Omental fat pad (tissue), 4 donors: ENCODE measurements at places on chromosomes 5 and 9.

- DNase-seq = no peak
Observed at GRCh38 chr5:55411876-55412275, 104.1 kb downstream of the MTREX start.

- DNase-seq = no peak
Observed at GRCh38 chr5:2877522-2877921, 126.0 kb upstream of the IRX2 start.

- no peak for DNase-seq
Observed at GRCh38 chr5:55600497-55601203, 65.9 kb upstream of the PLPP1 start.

- no peak for DNase-seq
Observed at GRCh38 chr9:77462066-77462465, 186.1 kb downstream of the GNA14 start.

DNA sequence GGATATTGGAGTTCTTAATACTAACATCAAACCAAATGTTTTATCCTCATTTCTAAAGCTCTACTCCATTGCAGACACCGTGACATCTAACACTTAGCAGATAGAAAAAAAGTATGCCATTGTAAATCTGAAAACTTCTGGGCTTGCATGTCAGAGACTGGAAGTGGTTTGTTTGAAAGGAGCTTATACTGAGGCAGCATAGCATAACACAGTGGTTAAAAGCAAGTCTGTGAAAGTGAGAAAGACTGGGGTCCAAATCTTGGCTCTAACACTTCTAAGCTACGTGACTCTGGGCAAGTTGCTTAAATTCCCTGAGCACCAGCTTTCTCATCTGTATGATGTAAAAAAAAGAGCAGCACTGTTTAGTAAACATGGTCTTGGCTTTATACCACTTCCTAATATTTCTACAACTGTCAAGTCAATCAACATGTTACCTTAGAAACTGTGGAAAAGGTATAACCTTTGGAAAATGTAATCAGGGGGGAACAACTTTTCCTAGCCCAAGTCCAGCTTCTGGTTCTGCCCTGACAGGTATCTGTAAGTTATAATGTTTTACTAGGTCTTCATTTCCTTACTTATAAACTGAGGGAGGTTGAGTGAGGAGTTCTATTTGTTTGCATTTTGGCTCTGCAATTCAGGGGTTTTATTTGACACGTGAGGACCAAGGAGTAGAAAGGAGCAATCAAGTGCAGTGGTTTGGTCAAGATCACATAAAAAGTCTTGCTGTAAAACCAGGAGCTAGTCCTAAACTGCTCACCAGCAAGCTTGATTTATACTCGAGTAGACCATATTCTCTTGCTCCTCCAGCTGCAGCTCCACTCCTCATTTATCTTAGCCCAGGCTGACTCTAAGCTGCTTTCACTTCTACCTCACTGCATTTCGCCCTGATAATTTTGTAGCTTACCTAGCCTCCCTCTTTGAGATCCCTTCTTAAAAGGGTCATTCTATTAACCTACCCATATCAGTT, 541.0 kb downstream of the RAB3C start:
- no peak for DNase-seq

DNA sequence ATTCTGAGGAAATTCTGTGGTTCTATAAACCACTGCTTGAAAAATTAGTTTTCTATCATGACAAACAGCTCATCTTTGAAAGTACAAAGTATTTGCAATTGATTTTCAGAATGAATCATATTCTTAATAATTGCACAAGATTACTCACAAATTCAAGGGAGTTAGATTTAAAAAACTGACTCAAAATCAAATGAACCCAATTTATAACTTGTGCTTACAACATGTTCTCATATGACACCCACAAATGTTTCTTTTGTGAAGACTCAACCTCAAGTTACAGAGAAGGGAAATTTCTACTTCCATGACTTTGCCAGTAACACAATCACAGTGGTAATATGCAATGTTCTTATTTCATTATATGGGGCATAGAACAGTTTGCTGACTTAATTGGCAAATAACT, 272.0 kb upstream of the ACTBL2 start:
- DNase-seq = no peak

DNA sequence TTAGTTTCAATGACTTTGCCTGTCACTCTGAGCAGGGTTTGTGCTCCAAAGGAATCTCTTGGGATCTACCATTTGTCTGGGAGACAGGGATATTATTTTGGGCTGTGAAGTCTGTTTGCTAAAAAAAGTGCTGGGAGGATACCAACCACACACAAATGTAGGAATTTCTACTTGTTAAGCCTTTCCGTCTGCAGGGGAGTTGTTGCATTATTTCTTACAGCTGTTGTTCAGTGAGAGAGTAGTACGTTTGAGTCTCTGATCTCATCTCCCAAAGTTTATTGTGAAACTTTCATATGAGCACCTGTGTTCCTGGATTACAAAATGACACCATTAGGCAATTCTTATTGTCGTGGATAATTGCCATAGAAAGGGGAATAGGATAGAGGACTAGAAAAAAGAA, 78.3 kb upstream of the SEMA6A start:
- no peak for DNase-seq

GRCh38 chr5:179438461-179438860, 93.2 kb upstream of the ADAMTS2 start:
- DNase-seq = no peak

- no peak for DNase-seq
Observed at GRCh38 chr9:137891588-137892423, 14.2 kb downstream of the CACNA1B start.

GRCh38 chr5:112125903-112126302, 293.2 kb downstream of the EPB41L4A start:
- DNase-seq = no peak

DNA sequence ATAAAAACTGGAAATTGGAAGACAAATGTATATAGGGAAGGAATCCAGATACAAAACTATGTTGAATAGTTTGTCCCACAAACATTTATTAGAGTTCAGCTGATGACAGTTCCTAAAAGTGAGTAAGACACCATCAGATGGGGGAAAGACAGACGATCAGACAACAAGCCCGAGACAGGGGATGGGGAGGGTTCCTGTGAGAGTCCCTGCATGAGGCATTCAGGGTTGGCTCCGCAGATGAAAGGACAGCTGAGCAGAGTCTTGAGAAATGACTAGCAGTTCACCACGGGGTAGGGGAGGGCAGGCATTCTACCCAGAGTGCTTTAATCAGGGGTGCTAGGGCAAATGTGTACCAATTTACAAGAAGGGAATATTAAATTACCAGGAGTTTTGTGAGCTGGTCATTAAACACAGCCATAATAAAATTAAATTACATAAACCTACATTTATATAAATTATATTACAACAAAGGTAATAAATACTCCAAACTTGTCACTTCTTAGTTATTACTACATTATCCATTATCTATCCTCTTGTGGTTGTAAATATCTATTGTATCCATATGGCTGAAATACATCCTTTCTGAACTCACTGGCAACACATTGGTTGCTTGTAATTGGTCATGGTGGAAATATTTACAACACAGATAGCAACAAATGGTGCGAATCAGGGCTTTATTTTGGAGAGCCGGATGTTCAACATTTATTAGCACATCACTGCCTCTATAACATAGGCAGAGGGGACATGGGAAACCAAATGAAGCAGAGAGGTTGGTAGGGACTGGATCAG, 27.8 kb downstream of the TNFSF15 start:
- DNase-seq = no peak

GRCh38 chr9:99595796-99596195, 225.9 kb upstream of the NR4A3 start:
- DNase-seq = no peak

DNA sequence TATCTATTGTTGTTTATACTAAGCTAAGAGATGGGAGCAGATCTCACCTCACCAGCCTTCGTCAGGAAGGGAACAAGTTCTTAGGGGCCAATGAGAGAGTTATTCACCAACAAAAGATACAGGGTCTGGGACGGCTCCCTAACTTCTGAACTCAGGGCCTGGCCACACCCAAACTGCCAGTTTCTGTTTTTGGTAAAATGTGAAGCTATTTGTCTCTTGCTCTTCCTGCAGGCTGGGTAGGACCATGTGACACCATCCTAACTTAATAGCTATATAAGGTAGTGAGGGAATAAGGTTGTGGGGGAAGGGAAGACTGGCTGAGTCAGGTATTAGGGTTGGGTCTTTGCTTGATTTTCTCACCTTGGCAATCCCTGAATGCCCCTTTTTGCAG, 480.5 kb downstream of the KDM4C start:
- no peak for DNase-seq

DNA sequence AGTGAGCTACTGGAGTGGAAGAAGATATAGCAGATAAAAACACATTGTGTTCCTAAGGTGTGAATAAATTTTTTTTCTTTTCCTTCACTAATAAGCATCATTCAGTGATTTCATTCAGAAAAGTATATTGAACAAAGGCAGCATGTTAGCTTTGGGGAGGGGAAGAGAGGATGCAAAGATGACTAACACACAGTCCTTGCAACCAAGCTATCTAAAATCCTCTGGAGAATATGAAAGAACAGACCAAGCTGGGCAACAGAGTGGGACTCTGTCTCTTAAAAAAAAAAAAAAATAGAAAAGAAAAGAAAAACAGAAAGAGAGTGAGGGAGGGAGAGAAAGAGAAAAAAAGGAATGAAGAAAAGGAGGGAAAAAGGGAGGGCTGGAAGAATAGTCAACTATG, 22.3 kb upstream of the OMD start:
- no peak for DNase-seq

DNA sequence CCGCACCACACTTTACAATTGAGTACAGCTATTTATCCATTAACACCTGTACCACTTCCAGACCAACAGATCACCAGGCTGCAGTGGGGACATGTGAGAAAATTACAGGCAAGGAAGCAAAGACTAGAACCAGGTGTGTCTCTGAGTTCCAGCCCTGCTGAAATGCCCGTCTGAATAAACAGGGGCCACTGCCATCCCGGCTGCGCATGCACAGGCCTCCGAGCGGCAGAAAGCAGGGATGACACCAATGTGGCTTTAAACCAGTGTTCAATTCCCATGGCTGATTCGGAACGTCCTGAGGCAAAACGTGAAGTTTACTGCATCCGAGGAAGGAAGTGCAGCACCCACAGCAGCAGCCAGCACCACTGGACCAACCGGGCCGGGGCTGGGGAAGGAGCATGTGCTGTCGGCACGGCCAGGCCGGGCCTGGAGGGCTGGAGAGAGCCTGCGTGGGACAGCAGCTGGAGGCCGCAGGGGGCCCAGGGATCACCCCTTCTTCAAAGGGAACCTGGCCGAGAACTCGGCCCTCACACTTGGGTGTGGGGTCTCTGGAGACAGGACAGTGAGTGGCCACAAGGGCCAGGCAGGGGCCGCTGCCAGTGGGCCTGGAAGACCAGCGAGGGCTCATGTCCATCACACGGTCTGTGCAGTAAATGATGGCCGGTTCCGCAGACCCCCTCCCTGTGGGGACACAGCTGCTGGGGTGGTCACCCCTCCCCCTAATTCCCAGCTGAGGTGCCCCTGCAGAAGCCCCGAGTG, 33.0 kb upstream of the SLC12A7 start:
- no peak for DNase-seq

DNA sequence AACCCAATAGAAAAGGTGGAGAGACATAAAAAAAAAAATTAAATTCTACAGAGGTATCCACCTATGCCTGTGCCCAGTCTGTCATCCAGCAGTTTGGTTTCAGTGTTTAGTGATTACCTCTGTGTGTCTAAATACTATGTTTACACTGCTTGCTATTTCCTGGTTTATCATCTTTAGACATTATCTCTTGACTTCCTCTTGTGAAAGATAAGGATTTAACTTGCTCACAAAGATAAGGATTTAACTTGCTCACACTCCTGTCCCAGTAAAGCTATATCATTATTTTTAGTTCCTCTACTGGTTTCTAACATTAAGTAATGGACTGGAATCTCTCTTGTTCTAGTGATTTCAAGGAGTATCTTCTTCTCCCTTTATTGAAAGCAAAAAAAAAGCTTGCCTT, 53.9 kb upstream of the ZFR start:
- no peak for DNase-seq

- DNase-seq = no peak
Observed at GRCh38 chr5:41182666-41183065, 30.7 kb downstream of the C6 start.

GRCh38 chr9:122930541-122931225, 629 bp downstream of the ZBTB26 start:
- no peak for DNase-seq

DNA sequence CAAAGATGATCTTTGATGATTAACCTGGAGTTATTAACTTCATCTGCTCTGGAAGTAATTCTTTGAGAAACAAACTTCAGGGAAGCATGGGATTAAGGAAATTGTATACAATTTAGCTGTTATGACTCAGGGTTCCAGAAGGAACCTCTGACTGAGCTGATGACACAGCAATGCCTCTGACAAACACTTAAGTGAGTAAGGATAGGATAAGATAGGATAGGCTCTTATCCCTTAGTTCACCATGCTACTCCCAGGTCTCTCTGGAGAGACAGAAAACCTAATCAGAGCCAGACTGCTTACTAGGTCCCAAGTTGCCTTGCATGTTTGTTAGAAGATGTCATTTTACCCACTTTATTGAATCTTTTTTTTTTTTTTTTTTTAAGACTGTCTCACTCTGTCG, 12.6 kb upstream of the TMEM38B start:
- no peak for DNase-seq

- no peak for DNase-seq
Observed at GRCh38 chr9:1298046-1298445, 247.9 kb downstream of the DMRT2 start.

DNA sequence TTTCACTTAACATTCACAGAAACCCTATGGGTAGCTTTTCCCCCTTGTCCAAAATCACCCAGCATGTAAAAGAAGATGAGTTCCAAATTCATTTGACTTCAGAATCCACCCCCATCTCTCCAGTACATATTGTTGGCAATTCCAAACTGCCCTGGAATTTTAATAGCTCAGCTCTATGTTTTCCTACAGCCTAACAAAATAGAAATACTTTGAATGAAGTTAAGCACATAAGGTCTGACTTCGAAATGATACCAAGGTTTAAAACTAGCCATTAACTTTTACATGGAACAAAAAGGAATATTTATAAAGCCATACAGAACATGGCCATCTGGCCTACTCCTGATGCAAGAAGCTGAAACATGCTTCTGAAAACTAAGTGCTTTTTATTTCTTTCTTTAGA, 634.3 kb downstream of the PDE4D start:
- DNase-seq = no peak

GRCh38 chr5:59319250-59319649, 574.3 kb downstream of the PDE4D start:
- DNase-seq = no peak

GRCh38 chr5:54651482-54652076, 134.0 kb downstream of the SNX18 start:
- DNase-seq = peak; percentile 65

GRCh38 chr5:35853631-35854030, 3.1 kb upstream of the IL7R start:
- no peak for DNase-seq
